Mesenteric fat pad (tissue), 1 donor: ENCODE measurements at places on chromosomes 1 and 21. TPM values are rescaled to one million over a fixed set of nuclear protein-coding genes. Genes with fewer than 3 reads are reported as not detected.

ACOT11 gene
- total RNA-seq, result 3.6 TPM

CLDN19 gene
- not detected for total RNA-seq

LCE3D gene
- not detected for total RNA-seq

POLR3GL gene
- 30.7 TPM for total RNA-seq

RUNX3 gene
- 3.4 TPM for total RNA-seq

CRYZ gene
- 14.8 TPM for total RNA-seq

EXO5 gene
- total RNA-seq, result 6.3 TPM

ZNF697 gene
- total RNA-seq, result 11.0 TPM

HCN3 gene
- total RNA-seq, result 3.3 TPM

CALML6 gene
- total RNA-seq, result 0.26 TPM
